ENCODE measurements at places on chromosomes 2 and 18. TPM values are rescaled to one million over a fixed set of nuclear protein-coding genes. Genes with fewer than 3 reads are reported as not detected.

GRCh38 chr2:167787021-167787420, 460.4 kb downstream of the STK39 start:
- H3K27me3 ChIP-seq: no peaks in the 10 kb centered on the region
- no peaks in the 10 kb centered on the region for H3K4me1 ChIP-seq
- no peak overlapping the region for H3K4me3 ChIP-seq

GRCh38 chr2:39479696-39480095, 42.6 kb upstream of the MAP4K3 start:
- H3K27me3 ChIP-seq: no peaks in the 10 kb centered on the region
- no peaks in the 10 kb centered on the region for H3K4me1 ChIP-seq
- H3K27ac ChIP-seq: no peak overlapping the region
- H3K36me3 ChIP-seq: no peaks in the 10 kb centered on the region

Gene NTSR2
- polyA plus RNA-seq: not detected

DNA sequence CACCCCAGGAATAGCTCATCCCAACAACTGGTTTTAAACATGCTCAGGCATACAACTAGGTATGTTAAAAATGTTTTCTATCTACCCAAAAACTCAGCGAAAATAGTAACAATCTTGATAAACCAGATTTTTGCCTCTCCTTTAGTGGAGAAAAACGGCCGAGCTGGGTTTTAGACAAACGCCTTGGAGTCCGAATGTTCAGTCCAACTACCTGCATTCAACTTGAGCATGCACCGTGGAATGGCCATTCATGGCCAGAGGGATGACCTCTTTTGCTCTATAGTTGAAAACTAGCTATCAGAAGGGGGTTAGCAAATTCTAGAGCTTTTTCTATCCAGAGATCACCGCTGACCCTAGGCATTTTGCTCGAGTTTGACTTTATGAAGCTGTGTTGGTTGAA, 30.8 kb downstream of the PDIA6 start:
- no peaks in the 10 kb centered on the region for H3K4me1 ChIP-seq
- H3K27ac ChIP-seq: no peak overlapping the region
- DNase-seq: no peak

- no peaks in the 10 kb centered on the region for H3K27me3 ChIP-seq
- H3K4me1 ChIP-seq: no peaks in the 10 kb centered on the region
- no peak for DNase-seq
- H3K4me3 ChIP-seq: no peak overlapping the region
These were observed 145.2 kb downstream of the CCBE1 start for GRCh38 chr18:59551902-59552635.

Gene HTR2B
- polyA plus RNA-seq: 0.08 TPM

- DNase-seq: no peak
- H3K4me3 ChIP-seq: no peak overlapping the region
- no peaks in the 10 kb centered on the region for H3K4me1 ChIP-seq
- no peaks in the 10 kb centered on the region for H3K27me3 ChIP-seq
- H3K27ac ChIP-seq: no peak overlapping the region
These were observed 373.0 kb downstream of the CDH2 start for GRCh38 chr18:27803957-27804356.

DNA sequence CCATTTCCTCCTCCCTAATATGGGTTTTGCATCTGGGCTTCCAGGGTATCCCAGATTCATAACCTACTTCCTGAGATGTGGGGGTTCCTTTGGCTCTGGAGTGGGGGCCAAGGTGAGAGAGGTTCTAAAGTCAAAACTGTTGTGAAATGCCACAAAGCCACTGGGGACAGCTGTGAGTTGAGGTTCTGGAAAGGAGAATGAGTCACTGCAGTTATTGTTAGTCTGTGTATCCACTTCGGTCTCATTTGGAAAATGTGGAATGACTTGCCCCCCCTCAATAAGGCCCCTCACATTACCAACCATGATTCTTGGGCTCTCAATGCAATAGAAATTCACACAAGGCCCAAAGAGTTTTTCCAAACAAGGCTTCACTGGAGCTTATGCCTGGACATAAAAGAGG, 51.1 kb upstream of the LGALSL start:
- H3K27ac ChIP-seq: no peak overlapping the region
- peaks cover 2% of the 10 kb centered on the region for H3K27me3 ChIP-seq
- no peaks in the 10 kb centered on the region for H3K36me3 ChIP-seq
- no peak overlapping the region for H3K4me3 ChIP-seq
- no peak for DNase-seq
- H3K4me1 ChIP-seq: no peaks in the 10 kb centered on the region

GRCh38 chr2:193463011-193463410, 1268.3 kb upstream of the TMEFF2 start:
- DNase-seq: no peak
- H3K4me1 ChIP-seq: no peaks in the 10 kb centered on the region
- H3K36me3 ChIP-seq: no peaks in the 10 kb centered on the region

GRCh38 chr18:52437161-52437560, 97.2 kb downstream of the DCC start:
- DNase-seq: no peak
- no peaks in the 10 kb centered on the region for H3K4me1 ChIP-seq
- H3K27me3 ChIP-seq: no peaks in the 10 kb centered on the region
- H3K36me3 ChIP-seq: no peaks in the 10 kb centered on the region
- H3K27ac ChIP-seq: no peak overlapping the region

Gene MEP1B
- not detected for polyA plus RNA-seq

- H3K36me3 ChIP-seq: no peaks in the 10 kb centered on the region
- no peak overlapping the region for H3K4me3 ChIP-seq
- H3K4me1 ChIP-seq: peaks cover 13% of the 10 kb centered on the region
- no peak overlapping the region for H3K27ac ChIP-seq
These were observed 2.8 kb downstream of the MAPK4 start for GRCh38 chr18:50562686-50563085.

Gene GCKR
- not detected for polyA plus RNA-seq

- peaks cover 14% of the 10 kb centered on the region for H3K36me3 ChIP-seq
- H3K27ac ChIP-seq: peak overlapping the region; percentile 92
- DNase-seq: no peak
- H3K4me3 ChIP-seq: peak overlapping the region; percentile 71
- no peaks in the 10 kb centered on the region for H3K27me3 ChIP-seq
These were observed 783 bp upstream of the TXNL4A start for GRCh38 chr18:79989195-79989497.

- H3K4me3 ChIP-seq: peak overlapping the region; percentile 98
- DNase-seq: no peak
- H3K36me3 ChIP-seq: no peaks in the 10 kb centered on the region
- H3K27me3 ChIP-seq: no peaks in the 10 kb centered on the region
- peak overlapping the region; percentile 100 for H3K27ac ChIP-seq
These were observed 7.9 kb upstream of the NR4A2 start for GRCh38 chr2:156340377-156340776.

- H3K27me3 ChIP-seq: no peaks in the 10 kb centered on the region
- H3K4me1 ChIP-seq: peaks cover 50% of the 10 kb centered on the region
- H3K4me3 ChIP-seq: no peak overlapping the region
- H3K27ac ChIP-seq: no peak overlapping the region
These were observed 5.4 kb downstream of the PPP4R3B start for GRCh38 chr2:55611997-55612396.

DNA sequence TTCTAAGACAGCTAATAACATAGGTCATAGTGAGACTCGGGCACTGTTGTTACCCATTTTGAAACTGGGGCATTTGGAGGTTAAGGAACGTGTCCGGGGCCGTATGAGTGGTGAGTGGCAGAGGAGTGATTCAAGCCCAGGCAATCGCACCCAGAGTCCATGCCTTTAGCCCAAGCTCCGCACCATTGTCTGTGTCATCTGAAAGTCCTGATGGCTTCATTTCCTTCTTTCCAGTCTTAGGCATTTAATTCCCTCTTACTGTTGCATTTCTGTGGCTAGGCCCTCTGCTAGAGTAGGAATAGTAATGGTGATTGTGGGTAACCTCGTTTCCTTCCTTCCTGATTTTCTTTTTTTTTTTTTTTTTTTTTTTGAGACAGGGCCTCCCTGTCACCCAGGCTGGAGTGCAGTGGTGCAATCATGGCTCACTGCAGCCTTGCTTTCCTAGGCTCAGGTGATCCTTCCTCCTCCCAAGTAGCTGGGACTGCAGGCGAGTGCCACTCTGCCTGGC, 49.8 kb upstream of the ASB1 start:
- H3K4me1 ChIP-seq: peaks cover 18% of the 10 kb centered on the region
- no peak overlapping the region for H3K27ac ChIP-seq
- H3K4me3 ChIP-seq: no peak overlapping the region

DNA sequence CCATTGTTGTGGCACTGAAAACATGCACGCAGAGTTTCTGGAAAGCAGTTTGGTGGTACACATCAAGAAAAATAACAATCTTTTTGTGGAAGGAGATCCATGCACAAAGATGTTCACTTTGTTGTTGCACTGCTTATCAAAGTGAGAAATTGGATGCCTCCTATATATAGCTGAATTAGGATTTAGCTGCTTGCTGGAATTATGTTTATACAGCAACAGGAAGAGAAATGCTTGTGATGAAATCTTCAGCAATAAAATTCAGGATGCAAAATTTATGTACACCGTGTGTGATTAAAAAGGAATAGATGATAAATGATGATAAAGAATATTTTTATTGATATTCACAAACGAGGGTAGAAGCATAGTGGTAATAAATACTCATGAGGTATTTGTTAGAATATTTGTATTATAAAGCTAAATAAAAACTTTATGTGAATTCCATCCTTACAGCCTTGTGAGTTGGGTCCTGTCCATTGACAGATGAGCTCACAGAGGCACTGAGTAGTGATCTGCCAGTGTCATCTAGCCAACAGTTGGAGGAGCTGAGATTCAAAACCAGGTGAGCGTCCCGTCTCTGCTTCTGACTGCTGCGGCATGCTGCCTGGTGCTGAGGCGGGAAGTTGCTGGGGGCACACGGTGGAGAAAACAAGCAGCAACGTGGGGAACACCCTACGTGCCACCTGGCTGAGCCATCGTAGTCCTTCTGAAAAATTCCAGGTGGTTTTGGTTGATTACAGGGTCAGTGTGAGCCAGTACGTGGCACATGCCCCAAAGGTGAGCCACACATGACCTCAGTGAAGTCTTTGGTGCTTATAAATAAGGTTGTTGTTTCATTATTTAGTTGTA, 80.2 kb downstream of the ASAP2 start:
- H3K27ac ChIP-seq: no peak overlapping the region
- no peaks in the 10 kb centered on the region for H3K36me3 ChIP-seq
- H3K4me3 ChIP-seq: no peak overlapping the region
- H3K27me3 ChIP-seq: peaks cover 7% of the 10 kb centered on the region
- no peaks in the 10 kb centered on the region for H3K4me1 ChIP-seq

DNA sequence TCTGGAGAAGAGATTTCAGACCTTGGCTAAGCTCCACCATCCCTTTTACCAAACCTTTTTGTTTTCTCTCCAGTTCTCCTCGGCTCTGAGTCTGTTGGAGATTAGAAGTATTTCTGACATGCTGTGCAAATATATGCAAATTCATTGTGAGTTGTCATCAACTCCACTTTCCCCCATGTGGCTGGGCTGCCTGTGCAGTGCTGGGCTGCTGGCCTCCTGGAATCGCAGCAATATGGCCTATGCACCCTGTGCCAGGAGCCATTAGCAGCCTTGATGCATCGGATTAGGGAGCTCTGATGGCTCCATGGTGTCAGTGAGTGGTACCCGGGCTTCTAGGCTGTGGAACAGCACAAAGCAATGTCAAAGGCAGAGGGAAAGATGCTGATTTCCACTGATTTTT, 80.0 kb downstream of the GPR39 start:
- H3K27me3 ChIP-seq: no peaks in the 10 kb centered on the region
- H3K4me3 ChIP-seq: no peak overlapping the region
- DNase-seq: no peak

GRCh38 chr2:136020831-136021230, 35.4 kb upstream of the DARS1 start:
- no peak overlapping the region for H3K27ac ChIP-seq
- H3K4me3 ChIP-seq: no peak overlapping the region
- H3K27me3 ChIP-seq: no peaks in the 10 kb centered on the region
- H3K4me1 ChIP-seq: no peaks in the 10 kb centered on the region
- no peaks in the 10 kb centered on the region for H3K36me3 ChIP-seq
- DNase-seq: no peak
